Stimulated activated CD8-positive, alpha-beta memory T cell treated with anti-CD3 and anti-CD28 coated beads, Interleukin-15, amount 100 ng/mL, for 4 hours (primary cell): ENCODE measurements at places on chromosomes 5 and 9.

DNA sequence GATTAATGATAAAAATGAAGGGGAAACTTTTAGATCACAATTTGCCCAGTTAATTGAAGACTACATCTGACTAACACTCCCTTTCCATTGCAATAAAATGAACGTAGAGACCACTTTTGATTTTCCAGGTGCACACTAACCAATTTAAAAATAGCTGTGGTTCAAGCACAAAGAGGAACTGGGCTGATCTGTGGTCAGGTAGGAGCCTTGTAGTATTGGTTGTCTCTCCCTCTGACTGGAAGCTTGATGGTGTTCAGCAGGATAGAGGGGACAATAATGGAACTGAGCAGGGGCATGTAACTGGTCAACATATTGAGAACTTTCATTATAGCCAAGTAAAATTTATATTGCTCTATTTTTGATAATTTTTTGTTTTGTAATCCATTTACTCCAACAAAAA is 886.8 kb upstream of the SEMA6A start:
- no peak for DNase-seq

DNA sequence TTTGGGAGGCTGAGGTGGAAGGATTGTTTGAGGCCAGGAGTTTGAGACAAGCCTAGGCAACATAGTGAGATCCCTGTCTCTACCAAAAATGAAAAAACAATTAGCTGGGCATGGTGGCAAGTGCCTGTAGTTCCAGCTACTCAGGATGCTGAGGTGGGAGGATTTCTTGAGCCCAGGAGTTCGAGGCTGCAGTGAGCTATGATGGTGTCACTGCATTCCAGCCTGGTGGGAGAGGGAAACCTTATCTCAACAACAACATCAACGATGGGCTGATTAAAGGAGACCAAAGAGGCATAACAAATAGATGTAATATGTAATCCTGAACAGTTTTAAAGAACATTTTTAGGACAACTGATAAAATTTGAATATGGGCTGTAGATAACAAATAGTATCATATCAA is 34.2 kb upstream of the PANK3 start:
- no peak for DNase-seq

GRCh38 chr9:130199605-130200004 is 27.4 kb downstream of the NCS1 start:
- DNase-seq: no peak

DNA sequence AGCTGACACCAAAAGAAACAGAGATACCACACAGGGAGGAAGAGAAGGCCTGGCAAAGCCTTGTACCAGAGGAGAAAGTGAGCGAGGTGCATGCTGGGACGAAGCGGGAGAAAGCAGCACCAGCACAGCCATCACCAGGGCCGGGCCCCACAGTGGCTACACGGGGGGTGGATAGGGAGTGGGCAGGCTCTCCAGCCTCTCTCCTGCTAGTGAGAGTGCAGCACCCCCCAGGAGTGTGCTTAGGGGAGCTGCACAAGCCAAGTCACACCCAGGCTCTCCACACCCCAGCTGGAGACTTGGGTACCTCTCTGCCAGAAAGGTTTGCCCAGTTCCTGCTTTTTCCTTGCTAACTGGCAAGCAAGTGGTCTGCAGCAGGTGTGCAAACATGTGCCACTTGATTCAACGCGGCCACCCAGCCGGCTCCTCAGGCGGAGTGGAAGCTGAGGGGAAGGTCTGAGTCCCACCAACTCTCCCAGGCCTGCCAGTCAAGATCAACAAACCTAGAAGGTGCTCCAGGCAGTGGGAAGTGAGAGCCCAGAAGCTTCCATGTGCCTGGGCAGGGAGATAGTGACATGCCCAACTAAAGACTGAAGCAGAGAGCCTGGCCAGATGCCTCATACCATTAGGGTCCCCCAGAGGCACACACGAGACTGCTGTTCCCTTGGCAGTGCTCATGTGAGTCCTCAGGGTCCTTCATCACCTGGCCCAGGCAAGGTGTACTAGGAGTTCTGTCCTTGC is 39.9 kb downstream of the BICD2 start:
- no peak for DNase-seq

GRCh38 chr9:76810377-76810957 is 46.2 kb downstream of the PCA3 start:
- no peak for DNase-seq
